Stomach (tissue), 19 donors: ENCODE measurements at places on chromosomes 12 and 14. TPM values are rescaled to one million over a fixed set of nuclear protein-coding genes. Genes with fewer than 3 reads are reported as not detected.

DNA sequence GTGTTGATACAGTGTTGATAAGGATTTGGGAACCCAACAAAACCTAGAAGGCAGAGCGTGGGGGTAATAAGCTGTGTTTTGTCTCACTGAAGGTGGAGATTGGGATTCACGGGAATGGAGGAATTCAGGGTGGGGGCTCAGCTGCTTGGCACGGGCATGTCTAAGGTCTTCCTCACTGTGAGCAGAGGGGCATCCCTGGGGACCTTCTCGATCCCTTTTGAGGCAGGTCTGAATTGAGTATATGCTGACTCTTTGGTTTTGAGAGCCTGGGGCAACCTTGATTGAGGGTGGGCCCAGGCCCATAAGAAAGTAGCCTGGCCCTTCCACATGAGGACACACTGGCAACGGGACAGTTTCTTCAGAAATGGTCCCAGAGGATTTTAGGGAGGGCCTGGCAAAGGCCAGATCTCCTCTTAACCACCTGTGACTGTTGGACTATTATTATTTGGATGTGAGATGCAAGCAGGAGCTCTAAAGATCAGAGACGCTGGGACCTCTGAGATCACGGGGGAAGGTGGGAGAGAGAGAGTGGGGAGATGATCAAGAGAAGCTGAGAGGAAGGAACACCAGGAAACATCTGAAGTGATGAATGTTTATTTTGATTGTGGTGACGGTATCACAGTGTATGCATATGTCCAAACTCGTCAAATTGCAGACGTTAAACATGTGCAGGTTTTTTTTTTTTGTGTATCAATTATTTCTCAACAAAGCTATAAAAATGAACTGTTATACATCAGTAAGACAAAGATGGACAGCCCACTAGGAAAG, 48.4 kb downstream of the SMIM41 start:
- DNase-seq = no peak

- DNase-seq = no peak
Measured at GRCh38 chr14:93548102-93548843, 117.5 kb downstream of the UNC79 start.

LGR5 gene
- total RNA-seq = 6.1 TPM

GRCh38 chr12:51209259-51209658, 8.6 kb downstream of the POU6F1 start:
- DNase-seq = no peak

- DNase-seq = no peak
Measured at GRCh38 chr12:79747274-79747673, 56.5 kb upstream of the PAWR start.

PROX2 gene
- not detected for total RNA-seq

KCNA5 gene
- 0.58 TPM for total RNA-seq

DNA sequence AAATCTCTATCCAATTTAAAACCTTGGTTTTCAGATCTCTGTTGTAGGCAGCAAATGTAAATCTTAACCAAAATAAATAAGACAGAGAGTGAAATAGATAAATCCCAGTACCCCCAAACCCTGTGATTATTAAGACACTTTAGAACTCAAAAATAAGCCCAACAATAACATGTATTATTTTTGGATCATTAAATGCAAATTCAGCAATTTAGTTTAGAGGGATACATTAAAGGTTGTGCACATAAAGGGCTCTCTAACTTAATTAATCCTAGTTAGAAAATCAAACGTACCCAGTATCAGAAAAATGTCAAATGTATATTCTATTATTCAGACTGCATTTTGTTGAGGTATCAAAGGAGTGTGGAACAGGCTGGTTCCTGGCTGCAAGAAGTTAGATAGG, 416.8 kb downstream of the SLC16A7 start:
- no peak for DNase-seq

DNA sequence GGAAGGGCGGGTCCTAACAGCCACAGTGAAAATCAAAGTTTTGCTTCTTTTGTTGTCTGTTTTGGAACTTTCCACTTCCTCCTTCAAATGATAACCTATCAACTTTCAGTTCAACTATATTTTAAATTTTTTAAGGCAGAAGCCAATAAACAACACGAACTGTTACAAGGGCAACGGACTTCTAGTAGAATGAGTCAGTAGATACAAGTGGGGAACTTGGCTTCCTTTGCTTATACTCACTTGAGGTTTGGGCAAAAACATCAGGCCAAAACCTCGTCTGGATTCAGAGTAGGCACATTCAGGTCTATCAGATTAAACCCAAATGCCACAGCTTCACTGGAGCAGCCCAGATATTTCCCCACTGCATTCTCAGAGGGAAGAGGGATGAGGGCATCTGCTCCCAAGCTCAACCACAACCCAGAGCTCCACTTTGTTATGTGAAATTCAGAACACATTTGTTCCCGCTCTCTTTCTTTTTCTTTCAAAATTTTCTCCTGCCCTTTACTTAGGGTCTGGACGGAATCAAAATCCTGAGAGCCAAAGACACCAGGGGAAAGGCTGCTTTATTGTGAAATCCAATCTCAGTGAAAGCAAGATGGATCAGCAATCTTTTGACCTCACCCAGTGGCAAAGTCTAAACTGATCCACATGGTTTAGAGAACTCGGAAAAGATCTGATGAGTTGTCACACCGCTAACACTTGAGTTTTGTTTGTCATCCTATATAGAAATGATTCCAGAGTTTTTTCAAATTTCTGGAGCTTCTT, 152.5 kb upstream of the BTG1 start:
- DNase-seq = no peak

DNA sequence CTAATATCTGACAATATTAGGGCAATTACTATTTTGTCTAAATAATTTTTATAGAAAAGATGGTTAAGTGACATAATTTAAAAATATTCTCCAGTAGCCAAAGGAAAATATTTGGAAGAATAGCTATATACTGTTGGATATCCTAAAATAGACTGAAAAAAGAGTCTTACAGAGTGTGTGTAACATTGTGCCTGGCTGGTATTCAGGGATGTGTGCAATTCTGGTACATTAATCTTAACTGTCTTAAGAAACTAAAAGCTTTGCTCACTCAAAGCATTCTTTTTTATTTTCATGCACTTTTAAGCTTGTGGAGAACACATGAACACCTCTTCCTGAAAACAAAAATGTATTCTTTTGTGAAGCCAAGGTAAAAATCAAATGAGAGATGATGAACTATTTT, 10.1 kb upstream of the NR2C1 start:
- peak; percentile 28 for DNase-seq

DNA sequence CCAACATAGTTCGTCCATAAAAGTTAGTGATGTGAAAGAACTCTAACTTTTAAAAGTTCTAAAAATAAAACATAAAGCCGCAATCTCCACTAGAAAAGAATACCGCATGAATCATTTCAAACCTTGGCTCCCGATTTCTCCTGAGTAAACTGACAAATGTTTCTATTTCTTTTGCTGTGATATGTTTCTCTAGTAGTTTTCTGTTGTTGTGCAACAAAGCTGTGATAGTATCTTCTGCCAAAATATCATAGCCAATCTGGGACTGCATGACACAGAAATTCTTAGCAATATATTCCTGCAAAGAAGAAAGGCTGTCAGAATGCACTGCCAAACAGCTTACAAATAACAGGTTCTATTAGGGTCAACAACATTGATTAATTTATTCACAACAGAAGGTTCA, 174.0 kb downstream of the ITPR2 start:
- peak; percentile 19 for DNase-seq

RTL1 gene
- not detected for total RNA-seq

DNA sequence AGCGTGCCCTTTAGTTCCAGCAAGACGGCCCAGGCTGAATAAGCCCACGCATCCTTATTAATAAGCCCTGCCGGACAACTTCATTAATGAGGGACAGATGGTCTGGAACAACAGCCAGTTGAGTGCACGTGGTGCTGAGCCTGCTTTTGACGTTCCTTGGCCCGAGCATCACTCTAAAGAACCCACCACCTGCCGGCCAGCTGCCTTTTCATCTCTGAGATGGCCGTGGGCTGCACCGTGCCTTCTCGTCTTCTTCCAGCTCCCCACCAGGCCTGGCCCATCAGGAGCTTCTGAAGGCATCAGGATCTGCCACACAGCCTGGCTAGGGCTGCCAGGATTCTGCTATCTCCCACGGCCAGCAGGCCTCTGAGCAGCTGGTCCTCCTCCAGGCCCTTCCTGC, 80.0 kb downstream of the AACS start:
- DNase-seq = no peak

DNA sequence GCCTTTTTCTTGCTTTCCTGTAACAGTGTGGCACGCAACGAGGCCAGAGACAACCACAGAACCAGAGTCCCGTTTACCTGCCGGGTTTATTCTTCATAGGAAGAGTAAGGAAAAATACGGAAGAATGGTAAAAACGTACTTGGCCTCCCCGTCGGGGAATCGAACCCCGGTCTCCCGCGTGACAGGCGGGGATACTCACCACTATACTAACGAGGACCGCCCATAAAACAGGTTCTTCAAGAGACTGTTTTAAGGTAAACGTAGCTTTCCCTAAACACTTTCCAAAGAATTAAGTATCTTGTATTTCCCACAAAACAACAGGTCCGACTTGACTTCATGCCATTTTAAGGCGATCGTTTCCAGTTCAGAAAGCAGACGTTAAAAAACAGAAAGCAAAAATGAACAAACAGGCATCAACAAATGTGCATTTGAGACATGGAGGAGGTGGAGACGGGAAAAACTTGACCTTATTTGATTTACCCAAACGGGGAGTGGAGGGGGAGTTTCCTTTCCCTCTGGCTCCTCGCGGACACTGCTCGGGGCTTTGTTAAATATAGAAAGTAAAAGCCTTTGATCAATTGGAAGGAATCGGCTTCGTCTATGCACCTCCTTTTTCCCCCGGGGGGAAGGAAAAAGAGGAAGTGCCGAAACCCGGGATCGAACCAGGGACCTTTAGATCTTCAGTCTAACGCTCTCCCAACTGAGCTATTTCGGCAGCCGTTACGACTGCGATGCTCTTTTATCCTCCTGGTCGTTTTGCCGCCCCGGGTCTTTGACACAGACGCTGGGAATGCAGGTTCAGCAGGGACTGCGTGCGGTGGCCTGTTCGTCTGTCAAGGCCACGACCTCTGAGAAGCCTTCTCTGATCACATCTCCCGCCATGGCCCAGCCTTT, 13.0 kb upstream of the UBC start:
- DNase-seq = peak; percentile 96

SALL2 gene
- total RNA-seq = 15.2 TPM

- DNase-seq = peak; percentile 86
Measured at GRCh38 chr12:120534703-120535655, 823 bp downstream of the RNF10 start.

- DNase-seq = no peak
Measured at GRCh38 chr12:32108787-32109186, 2.1 kb downstream of the BICD1 start.

ZC3H14 gene
- 81.7 TPM for total RNA-seq

DNA sequence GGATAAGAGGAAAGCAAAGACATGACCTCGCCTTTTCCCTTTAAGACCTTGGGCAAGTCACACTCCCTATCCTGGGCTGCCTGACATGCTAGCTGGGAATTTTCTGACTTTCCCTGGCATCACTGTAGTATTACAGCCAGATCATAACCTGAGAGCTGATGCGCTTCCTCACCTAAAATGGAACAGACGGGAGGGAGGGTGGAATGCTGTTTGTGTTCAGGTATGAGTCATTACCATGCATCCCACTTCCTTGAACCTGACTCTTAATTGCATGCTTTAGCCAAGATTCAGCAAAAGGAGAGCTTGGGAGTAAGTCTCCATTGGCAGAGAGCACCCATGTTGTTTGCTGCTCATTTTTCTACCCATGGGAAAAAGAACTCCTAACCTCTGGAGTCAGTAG, 156.5 kb downstream of the KCNK10 start:
- peak; percentile 6 for DNase-seq

TRIAP1 gene
- total RNA-seq = 15.2 TPM

DNA sequence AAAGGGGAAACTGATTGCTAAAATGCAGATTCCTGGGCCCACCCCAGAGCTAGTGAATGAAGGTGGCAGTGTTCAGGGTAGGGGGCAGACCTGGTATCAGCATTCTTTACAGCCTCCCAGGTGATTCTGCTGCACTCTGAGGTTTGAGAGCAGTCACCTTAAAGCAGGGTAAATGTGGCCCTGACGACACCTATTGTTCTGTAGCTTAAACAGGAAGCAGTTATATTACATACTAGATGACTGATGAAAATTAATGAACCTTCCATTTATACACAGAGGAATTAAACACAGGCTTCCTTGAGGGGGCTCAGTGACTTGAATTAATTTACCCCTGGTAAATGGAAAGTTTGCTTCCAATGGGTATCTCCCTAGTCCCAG, 25.3 kb downstream of the NUAK1 start:
- DNase-seq = no peak

LTB4R gene
- 92.8 TPM for total RNA-seq

DNA sequence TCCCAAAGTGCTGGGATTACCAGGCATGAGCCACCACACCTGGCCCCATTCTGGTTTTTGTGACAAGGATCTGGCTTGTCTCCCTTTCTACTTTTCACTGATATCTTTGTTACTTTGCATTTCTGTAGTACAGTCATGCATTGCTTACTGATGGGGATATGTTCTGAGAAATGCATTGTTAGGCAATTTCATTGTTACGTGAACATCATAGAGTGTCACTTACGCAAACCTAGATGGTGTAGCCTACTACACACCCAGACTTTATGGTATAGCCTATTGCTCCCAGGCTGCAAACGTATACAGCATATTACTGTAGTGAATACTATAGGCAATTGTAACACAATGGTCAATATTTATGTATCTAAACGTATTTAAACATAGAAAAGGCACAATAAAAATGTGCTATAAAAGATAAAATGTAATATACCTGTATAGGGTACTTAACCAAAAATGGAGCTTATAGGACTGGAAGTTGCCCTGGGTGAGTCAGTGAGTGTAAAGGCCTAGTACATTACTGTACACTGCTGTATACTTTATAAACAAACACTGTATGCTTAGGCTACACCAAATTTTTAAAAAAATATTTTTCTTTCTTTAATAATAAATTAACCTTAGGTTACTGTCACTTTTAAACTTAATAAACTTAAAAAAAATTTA, 16.0 kb downstream of the MRPL42 start:
- DNase-seq = no peak

- DNase-seq = no peak
Measured at GRCh38 chr14:28766469-28766955, at the start of gene FOXG1. Gene FOXG1, plus strand, starts transcription at chr14:28766787. Its CDS starts 493 bp downstream, at chr14:28767280.

GRCh38 chr12:29405561-29405960, 24.6 kb upstream of the ERGIC2 start:
- DNase-seq = no peak

ZNF891 gene
- 2.5 TPM for total RNA-seq

TAS2R20 gene
- 11.4 TPM for total RNA-seq

DNA sequence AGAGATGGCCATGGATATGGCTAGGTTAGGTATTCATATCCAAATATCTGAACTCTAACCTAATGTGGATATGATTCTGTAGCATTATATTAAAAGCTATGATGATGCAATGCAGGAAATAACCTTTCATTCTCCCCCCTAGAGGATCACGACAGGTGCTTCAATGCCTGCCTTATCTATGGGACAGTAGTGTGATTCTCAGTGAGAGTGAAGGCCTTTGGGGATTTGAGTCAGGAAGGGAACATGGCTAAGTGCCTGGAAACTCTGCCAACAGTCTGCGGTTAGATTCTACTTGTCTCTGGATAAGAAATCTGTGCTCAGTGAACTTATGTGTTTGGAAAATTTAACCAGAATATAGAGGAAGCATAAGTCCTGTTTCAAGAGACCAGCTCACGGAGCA, 81.8 kb downstream of the SLC38A1 start:
- DNase-seq = no peak

- no peak for DNase-seq
Measured at GRCh38 chr12:124778411-124778810, 85.3 kb downstream of the SCARB1 start.

CCDC60 gene
- total RNA-seq = not detected
